Activated CD4-positive, alpha-beta T cell treated with anti-CD3 and anti-CD28 coated beads, Interleukin-2, amount 10 ng/mL, durations not matched to agents 24 days and 14 days (primary cell): ENCODE measurements at places on chromosomes 4 and X.
A peak's percentile ranks its signal among the peaks of the same experiment; 100 is the strongest.

DNA sequence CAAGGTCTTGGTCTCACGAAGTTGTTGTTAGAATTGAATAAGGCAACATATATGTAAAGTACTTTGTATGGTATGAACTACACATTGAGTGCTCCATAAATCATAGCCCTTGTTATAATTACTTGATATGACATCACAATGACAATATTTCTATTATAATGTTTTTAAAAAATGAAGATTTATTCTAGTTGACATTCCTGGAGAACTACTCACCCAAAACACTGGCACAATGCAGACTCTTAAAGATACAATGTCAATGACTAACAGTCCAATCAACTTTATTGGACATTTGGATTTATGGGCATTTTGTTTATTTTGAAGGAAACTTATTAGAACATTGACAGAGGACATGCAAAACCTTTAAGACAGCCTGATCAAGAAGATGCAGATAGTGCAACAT lies 55.3 kb downstream of the ASB9 start:
- no peak for DNase-seq

- no peak for DNase-seq
Measured at GRCh38 chrX:63963095-63963784, 178.2 kb upstream of the ARHGEF9 start.

DNA sequence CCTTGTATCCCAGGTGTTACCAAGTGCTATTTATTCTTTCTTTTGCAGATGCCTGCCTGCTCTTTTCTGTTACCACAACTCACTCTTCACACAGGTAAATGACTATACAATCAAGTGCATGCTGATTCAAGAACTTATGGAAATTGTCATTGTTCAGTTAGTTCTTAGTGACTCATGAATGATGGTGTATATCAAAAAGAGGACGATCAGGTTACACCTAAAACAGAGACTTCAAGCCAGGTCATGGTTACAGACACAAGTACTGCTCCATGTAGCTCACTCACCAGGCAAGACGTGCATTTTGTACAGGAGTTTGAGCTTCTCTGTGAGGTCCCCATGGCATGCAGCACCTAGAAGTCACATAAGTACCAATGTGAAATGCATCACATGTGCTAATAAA lies 59.3 kb upstream of the UCP1 start:
- no peak for DNase-seq

- DNase-seq = no peak
Measured at GRCh38 chr4:175380841-175381240, 431.2 kb downstream of the GPM6A start.

GRCh38 chr4:158461336-158461735 lies 60.3 kb upstream of the RXFP1 start:
- DNase-seq = no peak

DNA sequence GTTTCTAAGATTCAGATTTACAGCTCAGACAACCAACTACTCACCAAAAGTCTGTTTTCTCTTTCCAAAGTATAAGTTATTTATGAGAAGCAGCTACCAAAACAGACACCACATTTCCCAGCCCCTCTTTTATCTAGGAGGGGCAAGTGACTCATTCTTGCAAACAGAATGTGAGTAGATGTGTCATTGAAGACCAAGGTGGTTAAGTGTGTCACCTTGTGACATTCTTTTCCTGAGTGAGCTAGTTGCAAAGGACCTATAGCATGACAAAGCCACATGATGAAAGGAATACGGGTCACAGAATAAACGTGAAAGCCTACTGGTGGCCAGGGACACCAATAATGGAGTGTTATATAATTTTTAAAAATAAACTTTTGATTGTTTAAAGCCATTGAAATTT lies 50.0 kb downstream of the SLC7A11 start:
- DNase-seq = no peak

DNA sequence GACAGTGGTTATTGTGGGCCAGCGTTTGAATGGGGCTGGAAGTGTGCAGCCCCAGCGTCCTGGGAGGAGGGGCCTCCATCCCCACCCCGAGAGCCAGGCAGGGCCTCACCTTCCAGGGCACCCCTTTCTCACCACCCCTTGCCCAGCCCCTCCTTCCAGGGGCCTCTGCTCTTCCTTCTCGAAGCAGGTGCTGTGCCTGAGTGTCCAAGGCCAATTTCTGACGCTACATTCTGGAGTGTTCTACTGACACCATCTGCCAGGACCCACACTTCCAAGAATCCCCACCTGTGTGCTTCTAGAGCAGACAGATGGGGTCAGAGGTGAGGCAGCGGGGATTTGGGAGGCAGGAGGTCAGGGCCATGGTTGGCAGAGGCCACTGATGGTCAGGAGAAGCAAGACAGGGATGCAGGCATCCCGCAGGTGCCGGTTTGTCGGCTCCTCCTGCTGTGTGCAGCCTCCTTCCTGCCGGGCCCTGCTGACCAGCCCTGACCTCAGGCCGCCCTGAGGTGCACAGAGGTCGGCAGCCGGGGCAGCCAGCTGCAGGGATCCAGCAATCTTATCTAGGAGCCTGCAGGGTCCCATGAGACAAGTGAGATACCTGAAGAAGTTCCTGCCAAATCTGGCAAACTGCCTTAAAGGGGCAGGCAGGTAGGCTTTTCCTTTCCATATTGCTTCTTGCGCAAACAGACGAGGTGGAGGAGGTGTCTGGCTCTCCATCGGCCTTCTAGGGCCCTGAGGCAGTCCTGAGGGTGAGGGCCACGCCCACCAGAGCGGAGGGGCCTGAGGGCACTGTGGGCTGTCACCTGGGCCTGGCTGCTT lies 18.8 kb downstream of the MSANTD1 start:
- DNase-seq = no peak

DNA sequence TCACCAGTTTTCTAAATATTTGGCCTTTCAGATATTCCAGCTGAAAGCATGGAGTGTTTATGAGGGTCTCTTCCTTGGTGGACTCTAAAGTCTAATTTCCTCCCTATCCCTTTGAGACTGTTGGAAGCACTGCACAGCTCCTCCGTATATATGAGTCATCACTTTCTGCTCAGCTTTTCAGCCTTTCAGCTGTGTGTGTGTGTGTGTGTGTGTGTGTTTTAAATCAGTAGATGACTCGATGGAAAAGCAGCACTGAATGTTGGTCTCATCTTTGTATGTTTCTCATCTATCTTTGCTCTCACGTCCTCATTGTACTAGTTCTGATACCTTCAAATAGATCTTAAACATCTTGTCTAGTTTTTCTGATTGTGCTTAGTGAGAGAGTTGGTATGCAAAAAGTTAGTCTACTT lies 81.6 kb downstream of the ZFX start:
- DNase-seq = no peak

- no peak for DNase-seq
Measured at GRCh38 chr4:30600246-30601017, 119.7 kb upstream of the PCDH7 start.

GRCh38 chr4:88696630-88697029 lies 999 bp downstream of the NAP1L5 start:
- no peak for DNase-seq

- DNase-seq = no peak
Measured at GRCh38 chrX:70301716-70302115, 11.8 kb downstream of the KIF4A start.

DNA sequence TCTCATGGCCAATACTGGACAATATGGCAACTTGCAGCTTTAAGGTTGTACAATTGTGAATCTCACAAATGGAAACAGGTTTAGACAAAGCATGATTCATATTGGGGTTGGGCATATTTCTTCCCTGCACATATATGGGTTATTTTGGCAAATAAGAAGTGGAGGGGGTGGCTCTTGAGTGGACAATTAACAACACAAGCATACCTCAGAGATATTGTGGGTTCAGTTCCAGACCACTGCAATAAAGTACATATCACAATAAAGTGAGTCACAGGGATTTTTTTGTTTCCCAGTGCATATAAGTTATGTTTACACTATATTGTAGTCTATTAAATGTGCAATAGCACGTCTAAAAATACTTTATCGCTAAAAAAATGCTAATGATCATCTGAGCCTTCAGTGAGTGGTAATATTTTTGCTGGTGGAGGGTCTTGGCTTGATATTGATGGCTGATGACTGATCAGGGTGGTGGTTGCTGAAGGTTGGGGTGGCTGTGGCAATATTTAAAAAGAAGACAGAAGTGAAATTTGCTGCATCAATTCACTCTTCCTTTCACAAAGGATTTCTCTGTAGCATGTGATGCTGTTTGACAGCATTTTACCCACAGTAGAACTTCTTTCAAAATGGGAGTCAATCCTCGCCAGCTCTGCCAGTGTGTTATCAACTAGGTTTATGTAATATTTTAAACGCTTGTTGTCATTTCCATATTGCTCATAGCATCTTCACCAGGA lies 50.5 kb upstream of the OGT start:
- no peak for DNase-seq

DNA sequence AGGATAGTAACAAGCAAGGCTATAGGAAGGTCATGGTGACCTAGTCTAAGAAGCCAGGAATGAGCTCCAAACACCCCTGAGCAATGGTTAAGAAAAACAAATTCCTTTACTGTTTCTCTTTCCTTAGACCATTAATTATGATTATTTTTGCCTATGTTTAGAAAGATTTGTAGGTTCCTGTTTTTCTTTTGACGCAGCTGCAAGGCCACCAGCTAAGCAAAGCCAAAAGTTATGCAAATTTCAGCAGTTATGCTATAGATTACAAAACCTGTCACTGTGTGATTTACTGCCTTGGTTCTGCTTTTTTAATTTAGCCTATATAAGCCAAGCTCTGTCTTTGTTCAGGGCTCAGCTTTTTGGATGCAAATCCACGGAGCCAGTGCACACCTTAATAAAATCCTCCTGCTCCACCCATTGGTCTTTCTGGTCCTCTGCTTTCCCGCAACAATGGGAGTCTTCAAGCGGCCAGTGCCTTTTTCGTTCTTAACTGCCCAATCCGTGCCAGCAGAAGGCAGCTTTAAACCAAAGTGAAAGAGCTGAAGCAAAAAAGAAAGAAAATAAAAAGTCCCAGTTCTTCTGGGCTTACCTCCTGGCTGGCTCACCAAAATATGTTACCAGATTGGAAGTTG lies 1.4 kb upstream of the CEP135 start:
- peak; percentile 75 for DNase-seq

DNA sequence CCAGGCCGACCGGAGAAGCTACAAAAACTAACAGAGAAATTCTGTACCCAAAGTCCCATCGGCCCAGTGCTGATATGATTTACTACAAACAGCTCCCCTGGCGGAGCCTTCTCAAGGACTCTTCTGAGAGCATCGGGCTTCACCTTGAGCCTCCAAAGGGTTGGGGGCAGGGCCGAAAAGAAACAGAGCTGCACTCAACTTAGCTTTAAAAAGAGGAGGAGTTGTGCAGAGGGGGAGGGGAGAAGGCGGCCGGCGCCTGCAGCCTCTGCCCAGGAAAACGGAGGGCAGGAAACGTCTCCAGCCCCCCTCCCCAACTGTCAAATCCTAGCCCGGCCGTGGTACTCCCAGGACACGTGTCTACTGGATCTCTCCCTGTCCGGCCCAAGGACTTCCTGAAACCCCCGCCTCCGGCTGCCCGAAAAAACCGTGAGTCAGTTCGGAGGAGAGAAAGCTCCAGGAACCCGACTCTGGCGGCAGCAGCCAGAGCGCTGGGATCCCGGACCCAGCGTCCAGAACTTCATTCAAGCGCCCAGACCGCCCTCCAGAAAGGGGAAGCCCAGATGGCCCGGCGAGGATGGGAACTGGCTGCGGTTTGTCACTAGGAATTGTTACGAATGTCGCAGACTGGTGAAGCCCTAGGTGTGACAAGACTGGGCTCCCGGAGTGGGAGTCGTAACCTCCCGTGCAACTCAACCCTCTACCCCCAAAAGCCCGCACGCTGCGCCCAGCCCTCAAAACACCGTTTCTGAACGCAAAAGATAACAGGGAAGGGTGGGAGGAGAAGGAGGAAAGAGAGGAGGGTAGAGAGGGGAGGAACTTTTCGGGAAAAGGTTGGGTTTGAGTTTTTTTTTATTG lies 973 bp downstream of the ADAMTS3 start:
- peak; percentile 58 for DNase-seq

DNA sequence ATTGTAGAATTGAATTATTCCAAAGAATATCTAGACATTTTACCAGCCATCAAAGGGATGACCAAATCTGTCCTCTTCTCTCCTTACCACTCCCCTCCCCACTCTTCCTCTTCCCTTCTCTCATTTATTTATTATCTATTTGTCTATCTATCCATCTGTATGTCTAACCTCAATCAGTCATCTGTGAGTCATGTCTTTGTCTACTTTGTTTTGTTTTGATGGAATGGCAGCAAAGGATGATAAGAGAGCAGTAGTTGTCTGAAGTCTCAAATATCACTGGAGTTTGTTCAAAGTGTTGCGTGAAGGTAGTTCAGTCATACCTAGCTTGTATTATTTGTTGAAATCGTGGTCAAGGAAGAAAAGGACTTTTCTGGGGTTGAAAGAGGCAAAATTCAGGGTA lies 34.7 kb upstream of the PGRMC2 start:
- no peak for DNase-seq

DNA sequence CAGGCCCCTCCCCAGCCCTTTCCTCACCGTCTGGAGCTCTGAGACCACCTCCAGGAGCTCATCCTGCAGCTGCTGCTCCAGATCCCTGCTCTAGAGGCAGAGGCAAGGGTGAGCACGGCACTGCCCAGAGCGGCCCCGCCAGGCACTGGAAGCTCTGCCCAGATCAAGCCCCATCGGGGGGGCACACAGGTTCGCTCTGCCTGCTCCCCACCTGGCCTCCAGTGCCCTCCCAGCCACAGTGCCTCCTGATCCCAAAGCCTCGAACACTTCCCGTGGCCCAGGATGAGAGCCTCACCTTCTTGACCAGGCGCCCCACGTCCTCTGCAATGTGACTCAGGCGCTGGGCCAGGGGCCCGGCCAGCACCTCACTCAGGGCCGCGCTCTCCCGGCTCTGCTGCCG lies 5.0 kb downstream of the ARHGAP4 start:
- DNase-seq = no peak

DNA sequence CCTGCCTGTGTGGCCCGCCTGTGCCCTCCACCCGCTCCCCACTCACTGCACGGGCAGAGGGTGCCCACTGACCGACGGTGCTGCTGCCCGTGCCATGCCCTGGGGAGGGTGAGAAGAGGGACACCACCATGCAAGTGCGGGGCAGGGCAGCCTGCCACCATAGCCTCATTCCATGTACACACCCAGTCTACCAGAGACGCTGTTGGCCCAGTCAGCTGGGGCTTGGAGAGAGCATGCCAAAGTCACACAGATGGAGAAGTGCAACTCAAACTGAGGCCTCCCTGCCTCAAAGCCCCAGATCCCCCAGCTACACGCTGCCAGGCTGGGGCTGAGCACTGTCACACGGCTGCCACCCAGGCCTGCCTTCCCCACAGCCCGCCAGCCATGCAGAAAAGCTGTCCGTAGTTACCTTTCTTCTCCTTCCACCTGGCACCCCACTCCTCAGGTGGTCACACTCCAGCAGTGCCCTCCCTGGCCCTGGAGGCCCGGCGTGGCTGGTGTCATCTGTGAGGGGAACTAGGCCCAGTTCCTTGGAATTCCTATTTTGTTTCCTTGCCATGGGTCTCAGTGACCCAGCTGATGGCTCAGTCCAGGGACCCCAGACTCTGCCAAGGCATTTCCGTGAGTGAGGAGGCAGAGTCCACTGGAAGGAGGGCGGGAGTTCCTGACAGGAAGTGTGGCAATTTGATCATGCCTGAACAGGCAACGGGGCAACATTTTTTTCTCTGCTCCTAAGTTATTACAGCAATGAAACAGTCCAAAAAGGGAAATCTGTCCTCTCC lies at the start of gene SLC2A9:
Gene SLC2A9, minus strand, starts transcription at position 627 of the 782 bp plus-strand sequence. Its CDS starts 68 bp downstream, at position 559.
- no peak for DNase-seq

- no peak for DNase-seq
Measured at GRCh38 chrX:150303386-150304097, 59.6 kb upstream of the MAMLD1 start.
